ENCODE measurements at places on chromosomes 1 and 21. TPM values are rescaled to one million over a fixed set of nuclear protein-coding genes. Genes with fewer than 3 reads are reported as not detected.

The TSPAN1 gene
- 8.6 TPM for total RNA-seq

The ACKR1 gene
- total RNA-seq: 128 TPM

The LCE1F gene
- not detected for total RNA-seq

The AMY1C gene
- total RNA-seq: not detected
